ENCODE measurements at places on chromosomes 4 and X.

GRCh38 chr4:33628296-33628695 lies 2616.0 kb downstream of the ARAP2 start:
- DNase-seq, result no peak

- peak; percentile 93 for DNase-seq
These were observed at the start of gene ARMCX5 for GRCh38 chrX:102599084-102599950. TSS of gene ARMCX5 (plus strand) at chrX:102599515. CDS start at chrX:102602142, 2,627 bp downstream.

- DNase-seq, result peak; percentile 92
These were observed 120.7 kb upstream of the TRIM2 start for GRCh38 chr4:153083447-153083947.

DNA sequence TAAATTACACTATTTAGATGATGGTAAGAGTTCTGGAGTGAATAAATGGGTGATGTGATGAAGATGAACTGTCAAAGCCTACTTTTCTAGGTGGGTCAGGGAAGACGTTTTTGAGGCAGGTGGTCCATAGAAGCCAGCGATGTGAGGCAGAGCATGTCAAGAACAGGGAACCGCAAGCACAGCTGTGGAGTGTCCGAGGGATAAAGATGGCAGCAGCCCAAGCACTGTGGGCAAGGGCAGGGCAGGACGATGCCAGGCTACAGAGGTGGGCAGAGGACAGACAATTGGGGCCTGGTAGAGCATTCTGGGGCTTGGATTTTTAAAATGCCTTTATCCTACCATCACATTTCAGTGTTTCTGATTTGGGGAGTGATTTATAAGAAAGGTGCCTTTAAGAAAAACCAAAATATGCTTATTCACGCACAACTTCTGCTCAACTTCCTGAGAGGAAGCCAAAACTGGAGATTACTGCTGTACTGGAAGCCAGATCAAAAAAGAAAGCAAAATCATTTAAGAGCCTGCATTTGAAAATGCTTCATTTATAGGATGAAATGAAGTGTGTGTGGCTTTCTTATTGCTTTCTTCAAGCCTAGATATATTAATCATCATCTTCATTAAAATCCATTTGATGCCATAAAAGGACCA lies 119.0 kb upstream of the WDR17 start:
- DNase-seq, result no peak

DNA sequence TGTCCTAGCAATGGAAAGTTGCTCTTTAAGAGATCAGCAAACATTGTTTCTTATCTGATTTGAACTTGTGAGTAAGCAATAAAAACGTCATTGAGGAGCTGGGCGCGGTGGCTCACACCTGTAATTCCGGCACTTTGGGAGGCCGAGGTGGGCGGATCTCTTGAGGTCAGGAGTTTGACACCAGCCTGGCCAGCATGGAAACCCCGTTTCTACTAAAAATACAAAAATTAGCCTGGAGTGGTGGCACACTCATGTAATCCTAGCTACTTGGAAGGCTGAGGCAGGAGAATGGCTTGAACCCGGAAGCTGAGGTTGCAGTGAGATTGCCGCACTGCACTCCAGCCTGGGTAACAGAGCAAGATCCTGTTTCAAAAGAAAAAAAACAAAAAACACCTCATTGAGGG lies 11.2 kb upstream of the PLAC8 start:
- DNase-seq, result no peak

DNA sequence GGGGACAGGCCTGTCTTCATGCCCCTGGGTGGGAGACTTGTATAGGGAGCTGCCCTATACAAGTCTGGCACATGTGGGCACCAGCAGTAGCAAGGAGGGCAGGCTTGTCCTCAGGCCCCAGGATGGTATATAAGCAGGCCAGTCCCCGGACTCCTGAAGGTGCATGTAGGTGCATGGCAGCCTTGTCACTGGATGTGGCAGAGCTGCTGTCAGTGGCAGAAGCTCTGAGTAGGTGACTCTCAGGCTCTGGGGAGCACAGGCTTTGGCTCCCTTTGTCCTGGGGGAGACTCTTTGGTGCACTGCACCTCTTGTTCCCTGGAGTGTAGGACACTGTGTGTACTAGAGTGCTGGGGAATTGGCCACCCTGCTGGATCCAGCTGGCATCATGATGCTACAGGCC lies 376.7 kb upstream of the DIPK2B start:
- DNase-seq, result no peak

- DNase-seq, result no peak
These were observed 118.0 kb upstream of the PPARGC1A start for GRCh38 chr4:24007860-24008261.

GRCh38 chr4:86019906-86020305 lies 339.9 kb downstream of the MAPK10 start:
- DNase-seq, result no peak
